ENCODE measurements at places on chromosomes 13 and 19. TPM values are rescaled to one million over a fixed set of nuclear protein-coding genes. Genes with fewer than 3 reads are reported as not detected.

The ZNF541 gene
- not detected for polyA plus RNA-seq

The TNFSF9 gene
- 3.3 TPM for polyA plus RNA-seq

- DNase-seq = peak; percentile 52
Measured at GRCh38 chr19:41426952-41427646, at the start of gene B3GNT8. Gene B3GNT8 (minus strand): TSS chr19:41427374. CDS start chr19:41426778, 596 bp downstream.

The KLK14 gene
- not detected for polyA plus RNA-seq

DNA sequence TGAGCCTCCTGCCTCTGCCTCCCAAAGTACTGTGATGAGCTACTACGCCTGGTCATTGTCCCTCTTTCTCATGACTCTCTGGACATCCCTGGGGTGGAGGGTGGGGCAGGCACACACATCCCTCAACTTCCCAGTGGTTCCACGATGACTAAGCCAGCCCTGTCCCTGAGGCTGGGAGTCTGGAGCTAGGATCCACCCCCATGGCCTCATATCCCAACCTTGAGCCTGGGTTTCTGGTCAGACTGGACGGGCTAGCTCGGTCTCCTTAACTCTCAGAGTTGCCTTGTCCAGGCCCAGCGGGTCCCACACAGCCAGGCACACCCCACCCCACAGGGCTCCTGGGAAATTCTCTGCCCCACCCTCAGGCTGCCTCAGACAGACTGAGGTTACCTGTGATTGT lies 19.6 kb downstream of the IER2 start:
- no peak for DNase-seq

GRCh38 chr19:369876-370275 lies 25.3 kb upstream of the MIER2 start:
- no peak for DNase-seq

- DNase-seq = no peak
Measured at GRCh38 chr19:35330475-35330874, 1.5 kb downstream of the CD22 start.

The ANKRD24 gene
- polyA plus RNA-seq = 0.20 TPM

The LILRB2 gene
- polyA plus RNA-seq = not detected

DNA sequence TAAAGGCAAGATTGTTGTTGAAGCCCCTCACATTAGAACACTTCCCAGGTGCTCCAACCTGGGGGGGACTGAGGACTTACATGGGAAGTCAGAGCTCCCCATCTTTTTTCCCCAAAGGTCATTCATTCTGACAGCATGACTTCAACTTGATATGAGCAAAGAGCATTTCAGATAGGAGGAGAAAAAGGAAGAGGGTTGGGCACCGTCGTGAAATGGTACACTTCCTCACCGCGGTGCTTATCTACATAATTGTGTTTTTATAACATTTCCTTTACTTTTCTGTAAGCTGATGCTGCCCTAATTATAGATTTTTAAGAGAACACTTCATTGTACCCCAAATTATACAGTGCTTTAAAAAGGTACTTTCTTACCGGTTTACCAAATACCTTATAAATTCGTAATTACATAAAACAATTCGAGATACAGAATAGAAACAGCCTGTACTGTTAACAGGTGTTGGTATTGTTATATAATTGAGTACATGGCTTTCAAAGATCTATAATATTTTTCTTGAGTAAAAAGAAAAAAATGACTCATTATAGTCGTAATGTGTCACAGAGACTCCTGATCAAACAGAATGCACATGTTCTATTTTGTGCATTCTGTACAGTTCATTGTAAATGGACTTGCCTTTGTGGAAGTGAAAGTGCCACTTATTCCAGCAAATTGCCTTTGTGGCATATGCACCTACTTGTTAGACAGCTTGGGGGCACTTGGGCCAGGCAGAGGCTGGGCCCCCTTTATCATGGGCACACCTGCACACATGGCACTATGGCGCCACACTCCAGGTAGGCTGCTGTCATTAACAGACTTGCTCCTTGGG lies 81.8 kb downstream of the GGACT start:
- no peak for DNase-seq

GRCh38 chr13:71876648-71877255 lies 9.7 kb upstream of the DACH1 start:
- DNase-seq = no peak

The PGPEP1 gene
- 8.0 TPM for polyA plus RNA-seq

The KRTDAP gene
- polyA plus RNA-seq = not detected

DNA sequence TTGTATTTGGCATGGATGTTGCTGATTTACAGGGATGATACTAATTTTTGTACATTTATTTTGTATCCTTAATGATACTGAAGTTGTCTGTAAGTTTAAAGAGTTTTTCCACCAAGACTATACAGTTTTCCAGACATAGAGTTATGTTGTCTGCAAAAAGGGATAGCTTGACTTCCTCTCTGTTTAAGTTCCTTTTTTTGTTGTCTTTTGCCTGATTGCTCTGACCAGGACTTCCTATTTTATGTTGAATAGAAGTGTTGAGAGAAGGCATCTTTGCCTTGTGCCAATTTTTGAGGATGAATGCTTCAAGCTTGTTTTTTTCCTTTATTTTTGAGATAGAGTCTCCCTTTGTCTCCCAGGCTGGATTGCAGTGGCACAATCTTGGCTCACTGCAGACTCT lies 36.8 kb upstream of the ZNF681 start:
- DNase-seq = no peak

- peak; percentile 62 for DNase-seq
Measured at GRCh38 chr13:114140131-114140905, 7.9 kb upstream of the RASA3 start.

The PSG6 gene
- polyA plus RNA-seq = not detected

DNA sequence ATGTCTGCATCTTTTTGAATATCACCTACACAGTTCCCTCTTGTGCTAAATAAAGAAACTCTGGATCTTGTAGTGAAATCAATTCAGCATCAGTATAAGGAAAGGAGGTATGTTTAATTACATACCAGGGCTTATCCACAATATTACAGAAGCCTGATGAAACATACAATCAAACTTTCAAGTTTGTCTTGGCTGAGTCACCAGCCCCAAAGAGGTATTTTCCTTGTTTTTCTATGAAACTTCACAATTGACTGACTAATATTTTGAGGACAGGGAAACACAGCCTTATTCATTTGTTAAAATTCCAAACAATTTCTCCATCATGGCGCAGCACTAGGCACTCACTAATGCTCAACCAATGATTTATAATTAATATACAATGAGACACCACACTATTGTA lies 952.4 kb downstream of the PCDH17 start:
- no peak for DNase-seq
